Endothelial cell of umbilical vein (primary cell): ENCODE measurements at places on chromosomes 3 and 15.

GRCh38 chr3:193897731-193898180, 238.2 kb upstream of the HES1 start:
- no peaks in the 10 kb centered on the region for H3K36me3 ChIP-seq
- no peak overlapping the region for H3K4me3 ChIP-seq
- no peaks in the 10 kb centered on the region for H3K4me1 ChIP-seq
- H3K27me3 ChIP-seq, result no peaks in the 10 kb centered on the region
- H3K27ac ChIP-seq, result no peak overlapping the region
- DNase-seq, result no peak

DNA sequence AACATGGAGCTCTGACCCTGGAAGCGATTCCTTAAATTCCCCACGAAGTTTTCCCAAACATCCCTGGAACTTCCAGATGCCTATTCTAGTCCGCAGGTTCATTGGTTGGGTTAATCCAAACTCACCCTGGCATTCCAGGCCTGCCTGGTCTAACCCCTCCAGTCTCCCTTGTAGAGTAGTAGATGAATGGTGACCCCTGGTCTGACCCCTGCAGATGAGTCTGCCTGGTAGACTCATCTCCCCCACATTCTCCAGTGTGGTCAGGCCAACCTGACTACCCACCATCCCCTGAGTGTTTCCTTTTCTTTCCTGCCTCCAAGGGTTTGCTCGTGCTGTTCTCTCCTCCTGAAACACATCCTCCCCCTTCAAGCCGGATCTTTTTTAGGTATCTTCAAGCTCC, 10.8 kb upstream of the HRH1 start:
- no peaks in the 10 kb centered on the region for H3K36me3 ChIP-seq
- H3K27me3 ChIP-seq, result no peaks in the 10 kb centered on the region

GRCh38 chr3:31219131-31219843, 313.4 kb upstream of the STT3B start:
- DNase-seq, result no peak
- H3K4me1 ChIP-seq, result no peaks in the 10 kb centered on the region
- H3K27ac ChIP-seq, result no peak overlapping the region
- no peak overlapping the region for H3K4me3 ChIP-seq
- H3K27me3 ChIP-seq, result no peaks in the 10 kb centered on the region

DNA sequence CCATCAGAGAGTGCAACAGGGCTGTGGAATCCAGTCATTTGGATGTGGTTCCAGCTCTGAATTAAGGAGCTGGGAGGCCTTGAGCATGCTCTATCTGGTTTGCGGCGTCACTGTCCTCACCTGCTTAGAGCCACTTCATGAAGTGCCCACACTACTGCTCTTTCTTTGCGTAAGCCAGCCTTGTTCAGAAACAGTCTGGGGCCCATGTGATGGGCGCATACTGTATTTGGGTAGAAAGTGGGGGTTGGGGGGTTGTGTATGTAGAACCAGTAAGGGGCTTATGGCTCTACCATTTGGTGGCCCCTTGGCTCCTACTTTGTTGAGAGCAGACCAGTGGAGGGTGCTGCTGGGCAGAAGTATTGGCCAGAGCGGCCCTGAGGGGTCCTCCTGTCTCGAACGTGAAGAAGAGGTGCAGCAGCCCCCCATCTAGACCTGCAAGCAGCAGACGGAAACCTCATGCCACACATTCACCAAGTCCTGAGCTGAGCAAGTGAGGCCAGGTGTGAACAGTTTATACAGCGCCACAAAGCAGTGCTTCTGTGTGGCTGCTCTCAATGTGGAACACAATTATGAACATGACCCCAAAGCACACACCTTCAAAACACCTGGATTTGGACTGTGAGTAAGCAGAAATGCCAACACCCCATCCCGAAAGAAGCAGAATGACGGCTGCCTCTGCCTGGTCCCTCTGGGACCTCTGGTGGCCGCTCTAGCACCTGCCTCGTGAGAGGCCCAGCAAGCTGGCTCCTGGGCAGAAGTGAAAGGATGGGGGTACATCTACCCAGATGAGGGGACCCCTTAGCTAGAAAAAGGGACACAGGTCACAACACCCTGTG, 26.6 kb downstream of the SRPRB start:
- no peaks in the 10 kb centered on the region for H3K27me3 ChIP-seq
- H3K27ac ChIP-seq, result no peak overlapping the region
- no peak for DNase-seq
- no peak overlapping the region for H3K4me3 ChIP-seq
- H3K36me3 ChIP-seq, result no peaks in the 10 kb centered on the region

GRCh38 chr15:34233614-34234013, 8.8 kb downstream of the EMC4 start:
- no peak overlapping the region for H3K4me3 ChIP-seq
- peaks cover 1% of the 10 kb centered on the region for H3K4me1 ChIP-seq
- no peaks in the 10 kb centered on the region for H3K27me3 ChIP-seq
- H3K27ac ChIP-seq, result no peak overlapping the region
- peaks cover 7% of the 10 kb centered on the region for H3K36me3 ChIP-seq
- no peak for DNase-seq

- no peaks in the 10 kb centered on the region for H3K36me3 ChIP-seq
- no peak overlapping the region for H3K4me3 ChIP-seq
- no peaks in the 10 kb centered on the region for H3K27me3 ChIP-seq
Measured at GRCh38 chr3:20563251-20563650, 377.2 kb upstream of the SGO1 start.

GRCh38 chr3:16770021-16770420, 114.7 kb upstream of the PLCL2 start:
- no peaks in the 10 kb centered on the region for H3K4me1 ChIP-seq
- DNase-seq, result no peak
- no peaks in the 10 kb centered on the region for H3K27me3 ChIP-seq
- no peak overlapping the region for H3K27ac ChIP-seq
- H3K36me3 ChIP-seq, result no peaks in the 10 kb centered on the region

DNA sequence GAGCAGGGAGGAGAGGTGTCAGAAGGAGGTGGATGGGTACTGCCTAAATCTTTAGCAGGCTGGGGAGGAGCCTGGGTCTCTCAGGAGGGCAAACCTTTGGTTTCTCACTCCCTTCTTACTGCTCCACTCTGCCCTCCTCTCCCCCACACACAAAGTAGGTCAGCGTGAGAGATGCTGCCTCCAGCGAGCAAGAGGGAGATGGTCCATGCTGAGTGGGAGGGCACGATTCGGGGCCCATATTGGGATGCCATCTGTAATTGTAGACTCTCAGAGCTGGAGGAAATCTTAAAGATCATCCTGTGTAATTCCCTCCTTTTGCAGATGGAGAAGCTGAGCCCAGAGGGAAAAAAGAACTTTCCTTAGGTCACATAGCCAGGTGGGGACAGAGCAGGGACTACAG, 34.2 kb upstream of the SYN2 start:
- no peaks in the 10 kb centered on the region for H3K27me3 ChIP-seq
- no peaks in the 10 kb centered on the region for H3K36me3 ChIP-seq
- no peaks in the 10 kb centered on the region for H3K4me1 ChIP-seq
- H3K27ac ChIP-seq, result no peak overlapping the region
- H3K4me3 ChIP-seq, result no peak overlapping the region
